ENCODE measurements at places on chromosomes 13 and 19.

GRCh38 chr13:31168166-31168565 is 6.5 kb upstream of the HSPH1 start:
- DNase-seq, result no peak

DNA sequence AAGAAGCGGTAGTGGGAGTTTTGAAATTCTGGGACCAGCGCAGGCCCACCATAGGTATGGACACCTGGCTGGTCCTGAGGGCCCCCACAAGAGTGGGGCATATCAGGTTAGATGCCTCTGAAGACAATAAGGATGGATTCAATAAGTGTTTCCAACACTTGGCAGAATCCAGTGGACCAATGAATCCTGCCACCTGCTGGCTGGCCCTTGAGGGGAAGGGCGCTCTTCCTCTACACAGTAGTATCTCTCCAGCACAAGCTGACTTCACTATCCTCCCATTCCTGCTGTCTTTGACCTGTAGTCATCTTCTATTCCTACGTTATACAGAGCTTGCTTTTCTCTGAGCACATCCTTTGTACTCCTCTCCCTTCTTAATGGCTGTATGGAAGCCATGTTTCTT is 199.7 kb upstream of the TSHZ3 start:
- DNase-seq, result no peak

DNA sequence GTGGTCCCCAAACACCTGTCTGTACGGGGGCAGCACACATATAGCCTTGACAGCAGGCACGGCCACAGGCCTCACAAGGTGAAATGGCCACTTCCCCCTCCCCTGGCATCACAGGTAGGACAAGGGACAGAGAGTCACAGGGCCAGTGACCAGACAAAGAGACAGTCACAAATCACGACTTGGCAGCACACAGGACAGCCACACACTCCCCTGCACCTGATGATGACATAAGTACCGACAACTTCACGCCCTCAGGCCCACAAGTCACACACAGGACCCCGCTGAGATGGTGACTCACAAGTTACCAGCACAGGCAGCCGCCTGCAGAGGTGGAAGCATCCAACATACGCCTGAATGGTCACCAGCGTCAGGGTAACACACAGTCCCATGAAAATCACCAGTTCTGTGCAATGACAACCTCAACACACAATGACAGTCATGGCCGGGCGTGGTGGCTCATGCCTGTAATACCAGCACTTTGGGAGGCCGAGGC is 16.5 kb downstream of the TYK2 start:
- no peak for DNase-seq

- DNase-seq, result no peak
Observed at GRCh38 chr13:61592489-61592888, 176.8 kb upstream of the PCDH20 start.

- no peak for DNase-seq
Observed at GRCh38 chr13:26011208-26011573, 40.6 kb downstream of the SHISA2 start.

DNA sequence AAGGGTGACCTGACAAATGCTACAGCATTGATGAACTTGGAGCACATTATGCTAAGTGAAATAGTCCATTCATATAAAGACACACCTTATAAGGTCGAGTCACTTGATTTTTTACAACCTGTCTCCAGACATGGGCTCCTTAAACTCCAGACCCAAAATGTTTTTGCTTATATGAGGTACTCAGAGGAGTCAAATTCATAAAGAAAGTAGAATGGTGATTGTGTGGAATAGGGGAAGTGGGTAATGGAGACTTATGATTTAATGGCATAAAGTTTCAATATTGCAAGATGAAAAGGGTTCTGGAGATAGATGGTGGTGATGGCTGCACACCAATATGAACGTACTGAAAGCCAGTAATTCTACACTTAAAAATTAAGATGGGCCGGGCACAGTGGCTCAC is 59.3 kb downstream of the ZNF627 start:
- no peak for DNase-seq

- no peak for DNase-seq
Observed at GRCh38 chr19:5826531-5827341, 12.8 kb downstream of the FUT6 start.

DNA sequence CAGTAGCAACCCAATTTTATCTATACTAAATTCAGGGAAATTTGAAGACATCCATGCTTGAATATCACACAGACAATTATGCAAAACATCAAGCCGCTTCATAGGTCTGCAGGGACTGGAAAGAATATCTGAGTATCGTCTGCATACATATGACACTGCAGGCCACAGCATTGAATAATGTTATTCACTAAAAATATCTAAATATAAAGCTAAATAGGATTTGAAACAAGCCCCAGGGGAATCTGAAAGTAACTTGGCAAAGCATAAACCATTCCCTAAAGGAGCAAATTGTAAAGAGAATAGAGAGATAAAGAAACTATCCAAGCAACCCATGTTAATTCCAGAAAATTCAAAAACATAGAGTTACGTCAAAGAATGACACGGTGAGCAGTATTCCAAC is 1251.0 kb downstream of the PCDH17 start:
- DNase-seq, result no peak

DNA sequence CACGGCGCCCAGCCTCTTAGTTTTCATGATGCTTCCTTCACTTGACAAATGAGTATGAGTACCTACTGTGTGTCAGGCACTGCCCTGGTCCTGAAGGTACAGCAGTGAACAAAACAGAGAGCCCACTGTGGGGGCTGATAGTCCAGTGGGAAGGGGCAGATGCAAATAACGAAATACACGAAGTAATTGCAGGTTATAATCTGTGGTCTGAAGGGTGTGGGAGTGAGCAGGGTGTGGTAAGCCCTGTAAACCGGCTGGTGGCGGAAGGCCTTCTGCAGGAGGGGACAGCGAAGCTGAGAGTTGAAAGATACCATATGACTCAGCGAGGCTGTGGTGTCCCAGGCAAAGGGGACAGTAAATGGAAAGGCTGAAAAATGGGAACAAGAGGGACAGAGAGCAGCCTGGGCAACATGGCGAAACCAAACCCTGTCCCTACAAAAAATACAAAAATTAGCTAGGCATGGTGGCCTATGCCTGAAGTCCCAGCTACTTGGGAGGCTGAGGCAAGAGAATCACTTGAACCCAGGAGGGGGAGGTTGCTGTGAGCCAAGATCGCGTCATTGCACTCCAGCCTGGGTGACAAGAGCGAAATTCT is 60.5 kb downstream of the MAP4K1 start:
- DNase-seq, result no peak

GRCh38 chr19:8360196-8360595 is 3.8 kb upstream of the ANGPTL4 start:
- DNase-seq, result no peak

GRCh38 chr13:65292488-65292901 is 1937.6 kb downstream of the PCDH9 start:
- no peak for DNase-seq

DNA sequence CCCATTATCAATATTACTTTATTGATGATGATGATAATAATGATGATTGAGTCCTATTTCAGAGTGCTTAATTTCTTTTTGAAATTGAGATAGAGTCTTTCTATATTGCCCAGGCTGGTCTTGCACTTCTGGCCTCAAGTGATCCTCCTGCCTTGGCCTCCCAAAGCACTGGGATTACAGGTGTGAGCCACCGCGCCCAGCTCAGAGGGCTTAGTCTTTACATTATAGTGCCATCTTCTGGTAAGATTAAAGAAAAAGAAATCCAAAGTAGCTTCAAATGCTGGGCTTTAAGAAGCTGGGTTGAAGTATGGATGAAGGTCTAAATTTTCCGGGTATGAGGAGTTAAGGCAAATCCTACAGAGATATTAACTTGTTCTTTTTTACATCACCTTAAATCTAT is 3.4 kb upstream of the ZNF333 start:
- no peak for DNase-seq

GRCh38 chr13:23731709-23732108 is 157.5 kb downstream of the MIPEP start:
- DNase-seq, result no peak

- no peak for DNase-seq
Observed at GRCh38 chr13:52706081-52706480, 33.5 kb downstream of the CNMD start.

DNA sequence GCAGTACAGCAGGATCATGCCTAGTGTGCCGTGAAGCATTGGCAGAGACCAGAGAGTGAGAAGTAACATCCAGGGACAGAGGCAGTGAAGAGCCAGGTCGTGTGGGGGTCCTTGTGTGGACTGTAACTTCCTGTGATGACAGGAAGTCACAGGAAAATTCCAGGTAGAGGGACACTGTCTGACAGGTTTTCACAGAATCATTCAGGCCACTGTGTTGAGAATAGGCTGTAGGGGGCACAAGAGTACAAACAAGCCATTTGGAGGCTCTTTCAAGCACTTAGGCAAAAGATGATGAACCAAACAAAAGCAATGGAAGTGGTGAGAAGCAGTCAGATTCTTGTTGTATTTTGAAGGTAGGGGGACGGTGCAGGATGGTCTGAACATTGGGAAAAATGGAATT is 46.4 kb downstream of the N4BP2L1 start:
- no peak for DNase-seq

GRCh38 chr13:113734826-113735125 is 24.2 kb upstream of the TMEM255B start:
- DNase-seq, result no peak

DNA sequence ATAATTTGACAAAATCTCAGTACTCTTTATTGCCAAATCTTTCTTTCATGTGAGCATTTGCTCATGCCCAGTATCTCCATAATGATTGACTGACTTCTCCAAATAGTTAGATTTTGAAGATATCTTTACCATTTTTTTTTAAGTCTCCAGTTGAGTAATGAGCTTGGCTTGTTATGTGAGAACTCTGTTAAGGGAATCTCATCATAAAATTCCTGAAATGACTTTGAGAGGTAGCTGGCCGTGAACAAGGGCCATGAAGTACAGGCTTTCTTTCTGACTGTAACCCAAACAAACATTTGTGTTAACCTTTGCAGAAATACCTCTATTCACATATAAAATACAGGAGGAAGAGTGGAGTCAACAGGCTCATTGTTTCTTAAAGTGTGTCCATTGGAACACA is 449.7 kb downstream of the IRS2 start:
- DNase-seq, result no peak

DNA sequence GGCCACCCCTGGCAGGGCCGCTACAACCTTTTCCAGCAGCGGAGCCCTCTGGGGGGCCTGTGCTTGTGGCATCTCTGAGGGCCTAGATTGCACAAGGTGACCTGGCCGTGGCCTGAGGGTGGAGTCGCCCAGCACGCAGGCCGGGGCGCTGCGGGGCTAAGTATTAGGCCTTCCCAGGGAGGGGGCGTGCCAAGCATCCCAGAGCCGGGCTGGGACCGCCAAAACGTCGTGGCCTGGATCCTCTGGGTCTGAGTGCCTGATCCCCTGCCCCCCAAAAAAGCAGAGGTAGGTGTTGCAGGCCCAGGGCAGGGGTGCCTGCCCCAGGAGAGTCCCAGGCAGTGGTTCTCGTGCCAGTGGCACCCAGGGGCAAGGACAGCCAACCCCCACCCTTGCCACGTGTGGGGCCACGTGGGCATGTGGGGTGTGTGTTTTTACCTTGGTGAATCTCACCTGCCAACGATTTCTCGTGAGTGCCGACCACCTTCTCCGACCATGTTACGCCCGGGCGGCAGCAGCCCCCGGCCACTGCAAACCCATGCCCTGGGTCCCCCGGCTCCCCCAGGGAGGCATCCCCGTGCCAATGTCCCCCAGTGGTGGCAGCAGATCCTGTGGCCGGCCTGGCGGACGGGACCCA is 12.6 kb upstream of the GNA15 start:
- no peak for DNase-seq

- DNase-seq, result no peak
Observed at GRCh38 chr13:91406619-91407018, 8.2 kb downstream of the GPC5 start.

- DNase-seq, result no peak
Observed at GRCh38 chr19:46610851-46611770, 10.0 kb downstream of the CALM3 start.

DNA sequence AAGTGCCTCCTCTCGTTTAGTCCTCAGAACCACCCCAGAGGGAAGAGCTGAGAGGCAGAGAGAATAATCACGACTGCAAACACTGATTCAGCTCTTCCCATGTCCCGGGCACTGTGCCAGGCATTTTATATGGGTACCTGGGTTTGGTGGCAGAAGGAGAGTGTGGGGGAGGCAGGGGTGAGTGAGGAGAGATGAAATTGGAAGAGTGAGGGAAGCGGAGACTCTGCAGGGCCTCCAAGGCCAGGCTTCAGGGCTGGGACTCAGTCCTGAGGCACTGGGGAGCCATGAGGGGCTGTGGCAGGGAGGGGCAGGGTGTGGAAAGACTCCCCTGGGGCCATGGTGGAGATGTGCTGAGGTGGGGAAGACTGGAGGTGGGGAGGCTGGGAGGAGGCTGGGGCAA is 8.7 kb downstream of the SYNGR4 start:
- no peak for DNase-seq

DNA sequence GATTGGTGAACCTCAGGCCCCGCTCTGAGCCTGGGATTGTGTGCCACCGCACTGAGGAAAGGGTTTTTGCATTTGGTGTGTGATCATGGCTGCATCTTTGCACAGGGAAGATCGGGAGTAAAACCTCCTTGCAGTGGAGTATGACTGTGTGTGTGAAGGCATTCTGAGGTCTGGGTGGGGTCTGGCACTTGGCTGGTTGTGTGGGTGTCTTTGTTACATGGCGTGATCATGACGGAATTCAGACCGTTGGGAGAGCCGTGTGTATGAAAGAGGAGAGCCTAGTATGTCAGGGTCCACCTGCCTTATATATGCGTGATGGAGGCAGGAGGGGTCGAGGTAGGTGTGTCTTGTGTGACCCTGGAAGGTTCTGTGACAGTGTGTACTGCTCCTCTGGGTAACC is 740 bp upstream of the BEST2 start:
- no peak for DNase-seq

- DNase-seq, result no peak
Observed at GRCh38 chr13:113996081-113996911, 22.4 kb upstream of the C13orf46 start.
